ENCODE measurements at places on chromosomes 4 and X.

GRCh38 chrX:63963095-63963784 lies 178.2 kb upstream of the ARHGEF9 start:
- DNase-seq = no peak

- no peak for DNase-seq
Measured at GRCh38 chr4:68717999-68718398, 47.5 kb upstream of the UGT2B15 start.

GRCh38 chr4:53532521-53532920 lies 58.8 kb downstream of the LNX1 start:
- DNase-seq = no peak

DNA sequence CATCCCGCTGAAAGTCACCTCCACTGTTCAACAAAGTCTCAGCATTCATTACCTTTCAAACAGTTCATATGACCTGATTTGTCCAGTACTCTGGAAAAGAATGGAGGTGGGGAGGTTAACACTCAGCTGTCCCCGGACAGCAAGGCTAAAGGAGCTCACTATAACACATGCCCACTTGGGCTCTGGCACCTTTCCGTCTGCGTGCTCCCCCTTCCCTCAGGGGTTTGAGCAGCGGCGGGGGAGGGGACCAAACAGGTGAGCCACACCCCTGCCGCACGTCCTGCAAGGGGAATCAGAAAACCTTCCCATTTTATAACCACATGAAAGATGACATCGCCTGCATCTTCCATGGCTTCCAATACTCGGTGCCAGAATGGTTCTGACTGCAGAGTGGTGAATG lies 39.9 kb upstream of the NFXL1 start:
- DNase-seq = no peak

Measured in stimulated activated CD4-positive, alpha-beta T cell treated with anti-CD3 and anti-CD28 coated beads, Interleukin-4, amount 100 ng/mL, for 24 hours (primary cell).